Activated T-cell treated with anti-CD3 and anti-CD28 coated beads, Interleukin-2, amount 50 U/mL, for 72 hours (primary cell): ENCODE measurements at places on chromosomes 11 and 22. TPM values are rescaled to one million over a fixed set of nuclear protein-coding genes. Genes with fewer than 3 reads are reported as not detected.

The MUC5AC gene
- total RNA-seq = not detected

The TSPAN18 gene
- 1.3 TPM for total RNA-seq

The PIH1D2 gene
- 0.39 TPM for total RNA-seq

The SLC5A1 gene
- total RNA-seq = not detected

The OR2AG1 gene
- total RNA-seq = not detected

The FXYD2 gene
- 2.4 TPM for total RNA-seq

The CEP126 gene
- total RNA-seq = 2.0 TPM

The GAB4 gene
- total RNA-seq = not detected

DNA sequence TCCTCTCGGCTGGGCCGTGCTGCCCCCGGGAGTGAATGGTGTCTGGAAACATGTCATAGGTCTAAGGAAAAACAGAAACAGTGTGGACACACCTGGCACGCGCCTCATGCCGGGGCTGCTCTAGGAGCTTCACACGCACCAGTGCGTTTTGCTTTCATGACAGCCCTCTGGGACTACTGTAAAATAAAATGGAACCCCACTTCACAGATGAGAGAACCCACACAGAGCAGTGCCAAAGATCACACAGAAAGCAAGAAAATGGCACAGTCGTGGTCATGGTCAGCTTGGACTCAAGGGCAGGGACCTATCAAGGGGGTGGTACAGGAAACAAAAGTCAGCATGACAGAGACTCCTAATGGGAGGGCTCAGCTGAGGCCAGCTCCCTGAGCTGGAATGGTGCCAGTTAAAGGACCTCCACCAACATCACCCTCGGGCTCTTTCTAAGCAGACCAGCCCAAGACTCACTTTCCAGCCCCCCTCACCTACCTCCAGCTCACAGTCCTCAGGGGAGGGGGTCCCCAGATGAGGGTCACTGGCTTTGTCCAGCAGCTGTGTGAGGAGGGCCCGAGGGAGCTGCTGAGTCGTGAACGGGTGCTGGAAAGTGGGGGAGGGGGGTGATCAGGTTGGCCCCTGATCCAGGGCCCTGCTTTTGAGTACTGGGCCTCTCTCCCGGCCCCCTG, 3.3 kb downstream of the MAP4K2 start:
- no peak for DNase-seq
- H3K4me1 ChIP-seq = peaks cover 31% of the 10 kb centered on the region
- H3K27me3 ChIP-seq = no peaks in the 10 kb centered on the region
- H3K4me3 ChIP-seq = no peak overlapping the region
- no peak overlapping the region for H3K27ac ChIP-seq
- H3K36me3 ChIP-seq = peaks cover 2% of the 10 kb centered on the region

DNA sequence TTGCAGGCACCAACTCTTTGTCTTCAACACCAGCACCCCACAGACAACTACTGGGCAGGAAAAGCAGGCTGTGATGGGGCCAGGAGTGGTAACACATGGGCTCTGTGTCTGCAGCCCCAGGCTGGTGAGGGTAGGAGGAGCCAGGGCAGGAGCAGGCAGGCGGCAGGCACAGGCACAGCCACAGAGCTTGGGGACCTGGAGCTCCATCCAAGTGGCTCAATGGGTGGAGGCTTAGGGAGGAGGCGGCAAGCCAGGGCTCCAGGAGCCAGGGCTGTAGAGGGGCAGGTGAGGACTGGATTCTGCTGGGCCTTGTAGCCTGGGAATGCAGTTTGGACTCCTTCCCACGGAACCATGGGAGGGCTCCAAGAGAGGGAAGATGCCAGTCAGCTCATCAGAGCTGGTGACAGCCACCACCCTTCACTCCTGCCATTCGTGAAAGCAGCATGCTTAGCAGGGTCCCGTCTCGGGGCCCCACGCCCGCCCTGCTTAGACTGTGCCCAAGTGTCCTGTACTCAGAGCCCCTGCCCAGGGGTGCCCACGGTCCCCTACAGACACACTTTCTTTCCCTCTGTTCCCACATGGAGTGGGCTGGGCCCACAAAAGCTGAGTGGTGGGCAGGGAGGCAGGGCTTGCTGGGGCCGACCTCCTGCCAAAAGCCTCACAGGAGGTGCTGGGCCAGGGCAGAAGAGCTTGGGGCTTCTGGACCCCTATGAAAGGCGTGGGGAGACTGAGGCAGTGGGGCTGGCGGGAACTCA, 12.4 kb downstream of the TTC38 start:
- no peaks in the 10 kb centered on the region for H3K27me3 ChIP-seq
- no peaks in the 10 kb centered on the region for H3K4me1 ChIP-seq
- H3K4me3 ChIP-seq = no peak overlapping the region
- no peak for DNase-seq

GRCh38 chr11:58621586-58622262, 741 bp upstream of the CNTF start:
- peaks cover 19% of the 10 kb centered on the region for H3K4me1 ChIP-seq
- no peaks in the 10 kb centered on the region for H3K27me3 ChIP-seq

GRCh38 chr11:64234647-64235379, 429 bp downstream of the VEGFB start:
- H3K4me1 ChIP-seq = peaks cover 34% of the 10 kb centered on the region
- H3K36me3 ChIP-seq = no peaks in the 10 kb centered on the region
- no peak overlapping the region for H3K27ac ChIP-seq
- peak; percentile 63 for DNase-seq
- H3K27me3 ChIP-seq = no peaks in the 10 kb centered on the region
